ENCODE measurements at places on chromosomes 5 and 9.

DNA sequence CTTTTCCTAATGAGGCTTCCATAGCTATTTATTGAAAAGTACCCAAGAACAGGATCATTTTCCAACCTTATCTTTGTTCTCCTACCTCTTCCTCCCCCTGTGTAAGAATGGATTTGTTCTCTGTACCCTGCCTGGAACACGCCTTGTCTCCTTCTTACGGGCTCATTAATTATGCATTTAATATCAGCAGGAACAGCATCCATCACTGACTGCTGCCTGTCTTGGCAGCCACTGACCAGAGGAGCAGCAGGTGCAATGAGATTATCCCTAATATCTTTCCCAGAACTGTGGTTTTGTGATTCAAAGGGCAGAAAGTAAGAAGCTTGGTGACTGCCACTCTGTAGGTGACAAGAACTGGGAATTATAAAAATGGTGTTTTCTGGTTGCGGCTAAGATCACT, 19.3 kb upstream of the INSYN2B start:
- DNase-seq = no peak

- DNase-seq = no peak
Measured at GRCh38 chr5:1008451-1009358, at the start of gene NKD2. NKD2 (plus strand) TSS chr5:1008802; CDS start chr5:1009058, 256 bp downstream.

DNA sequence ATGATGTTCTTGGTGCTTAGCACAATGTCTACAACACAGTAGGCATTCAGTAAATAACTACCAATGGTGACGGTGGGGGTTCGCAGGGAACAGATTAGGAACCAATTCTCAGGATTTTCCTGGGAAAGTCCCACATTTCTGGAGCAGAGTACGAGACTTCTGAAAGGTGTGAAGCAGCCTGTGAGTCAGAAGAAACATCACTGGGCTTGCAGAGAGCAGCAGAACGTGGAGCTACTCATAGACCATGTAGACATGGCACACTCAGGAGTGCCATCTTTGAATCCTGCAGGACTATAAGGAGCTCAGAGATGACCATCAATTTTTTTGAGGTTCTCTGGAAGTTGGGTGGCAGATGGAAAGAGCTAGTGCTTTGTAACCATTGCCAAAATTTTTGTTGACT, 106.6 kb upstream of the ANKRD55 start:
- no peak for DNase-seq

DNA sequence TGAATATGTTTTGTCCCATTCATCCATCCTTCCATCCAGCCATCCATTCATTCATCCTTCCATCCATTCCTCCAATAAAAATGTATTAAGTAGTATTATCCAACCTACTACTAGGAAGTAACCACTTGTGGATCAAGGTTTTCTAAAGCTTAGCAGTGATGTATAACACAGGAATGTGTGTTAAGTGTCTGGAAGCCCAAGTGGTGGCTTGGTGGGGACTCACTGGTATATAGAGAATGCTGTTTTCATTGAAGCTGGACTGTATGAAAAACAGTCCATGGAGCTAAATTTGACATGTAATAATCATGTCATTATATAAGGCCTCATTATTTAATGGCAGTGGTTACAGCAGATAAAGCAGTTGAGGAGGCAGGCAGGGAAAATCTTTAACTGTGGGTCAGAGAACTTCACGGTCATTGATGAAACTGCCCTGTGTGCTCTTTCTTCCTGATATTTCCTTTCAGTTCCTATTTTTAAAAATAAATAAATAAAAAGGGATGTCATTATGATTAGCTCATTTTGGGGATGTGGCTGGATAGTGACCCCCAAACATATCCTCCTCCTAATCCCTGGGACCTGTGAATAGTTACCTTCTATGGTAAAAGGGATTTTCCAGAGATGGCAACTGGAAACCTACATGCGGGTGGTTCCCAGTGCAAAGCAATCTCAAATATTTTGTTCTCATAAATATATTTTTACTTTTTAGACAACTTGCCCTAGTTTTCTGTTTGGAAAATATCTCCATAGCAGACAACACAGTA, 82.3 kb downstream of the DAPK1 start:
- DNase-seq = no peak

DNA sequence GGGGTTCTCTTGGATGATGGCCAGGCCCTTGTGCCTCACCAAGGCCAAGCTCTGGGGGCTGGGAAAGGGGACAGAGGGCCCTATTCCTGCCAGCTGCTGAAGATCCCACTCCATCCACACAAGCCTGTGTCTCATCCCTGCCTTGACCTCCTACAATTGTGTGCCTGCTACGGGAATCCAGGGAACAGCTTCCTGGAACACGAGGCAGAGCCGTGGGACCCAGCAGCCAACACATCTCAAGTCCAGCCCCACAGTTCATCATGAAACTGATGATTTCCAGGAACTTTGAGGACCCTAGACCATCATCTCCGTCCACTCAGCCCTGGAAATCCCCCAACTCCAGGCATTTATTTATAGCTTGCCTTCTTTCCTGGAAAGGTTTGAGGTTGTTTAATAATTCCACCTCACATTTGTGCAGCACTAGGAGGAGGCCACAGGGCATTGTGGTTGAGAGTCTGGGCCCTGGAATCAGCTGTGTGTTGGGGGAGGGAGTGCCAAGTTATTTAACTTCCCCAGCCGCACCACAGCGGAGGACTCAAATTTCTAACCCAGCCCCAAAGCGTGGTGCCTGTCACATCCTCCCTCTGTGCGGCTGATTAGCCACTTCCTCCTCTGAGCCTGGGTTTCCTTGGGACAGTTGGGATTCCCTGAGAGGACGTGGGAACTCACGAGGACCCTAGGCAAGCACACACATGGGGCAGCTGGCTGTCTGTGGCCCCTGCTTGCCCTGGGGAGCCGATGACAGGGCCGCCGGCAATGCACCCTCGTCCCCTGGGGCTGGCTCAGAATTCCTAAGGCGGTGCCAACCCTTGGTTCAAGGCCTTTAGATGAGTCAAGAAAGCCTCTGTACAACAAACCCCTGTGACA, 58.2 kb upstream of the GGTA1 start:
- peak; percentile 79 for DNase-seq

DNA sequence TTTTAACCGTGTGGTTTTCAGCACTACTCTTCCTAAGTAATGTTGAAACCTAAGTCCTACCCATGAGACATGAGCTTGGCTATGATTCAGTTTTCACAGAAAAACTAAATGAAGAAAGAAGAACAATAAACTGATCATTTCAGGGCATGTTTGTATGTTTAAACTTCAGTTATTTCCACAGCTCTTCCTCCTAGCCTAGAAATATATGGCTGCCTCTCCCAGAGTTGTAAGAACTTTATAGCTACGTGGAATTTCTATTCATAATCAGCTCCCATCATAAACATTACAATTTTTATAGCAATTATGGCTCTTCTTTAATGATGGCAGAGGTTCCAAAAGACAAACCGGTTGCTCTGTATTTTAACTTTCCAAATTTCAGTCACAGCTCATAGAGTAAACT, 314.7 kb upstream of the ADAMTSL1 start:
- no peak for DNase-seq

All from kidney epithelial cell (primary cell).